ENCODE measurements at places on chromosomes 5 and 9.

GRCh38 chr5:125109816-125110215, 363.4 kb upstream of the ZNF608 start:
- no peak for DNase-seq

- DNase-seq, result no peak
Observed at GRCh38 chr5:16603295-16603694, 13.5 kb downstream of the RETREG1 start.

DNA sequence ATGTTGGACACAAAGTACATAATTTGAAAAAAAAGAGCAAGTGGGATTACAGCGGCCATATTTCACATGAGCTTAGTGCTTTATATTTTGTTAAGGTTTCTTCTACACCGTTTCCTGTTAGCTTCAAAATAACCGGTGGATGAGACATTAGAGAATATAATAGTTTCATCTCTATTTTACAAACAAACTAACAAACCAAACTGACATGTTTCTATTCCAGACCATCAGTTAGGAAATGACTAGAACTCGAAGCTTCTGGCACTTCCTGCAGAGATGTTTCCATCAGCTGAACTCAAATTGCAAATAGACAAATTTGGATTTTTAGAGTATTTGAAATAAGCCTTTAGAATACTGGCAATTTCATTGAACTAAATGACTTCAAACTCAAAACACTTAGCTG, 86.5 kb downstream of the MTRR start:
- DNase-seq, result no peak

DNA sequence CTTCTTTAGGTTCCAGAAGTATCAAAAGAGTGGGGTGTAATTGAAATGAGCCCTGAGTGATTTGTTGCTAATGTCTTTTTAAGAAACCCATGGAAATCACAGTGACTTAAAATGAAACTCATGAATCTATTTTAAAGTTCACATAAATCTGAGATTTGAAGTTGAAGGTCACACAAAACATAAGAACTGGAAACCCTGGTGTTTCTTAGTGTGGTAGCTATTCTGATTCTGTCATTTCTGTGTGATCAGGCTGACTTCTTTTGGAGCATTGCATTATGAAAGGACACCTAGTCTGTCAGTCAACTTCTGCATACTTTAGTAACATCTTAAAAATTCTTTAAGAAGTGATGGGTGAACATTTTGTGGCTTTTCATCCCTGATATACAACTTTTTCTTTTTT, 448.8 kb downstream of the TLE4 start:
- no peak for DNase-seq

GRCh38 chr5:77806213-77806843, 30.2 kb upstream of the TBCA start:
- no peak for DNase-seq

DNA sequence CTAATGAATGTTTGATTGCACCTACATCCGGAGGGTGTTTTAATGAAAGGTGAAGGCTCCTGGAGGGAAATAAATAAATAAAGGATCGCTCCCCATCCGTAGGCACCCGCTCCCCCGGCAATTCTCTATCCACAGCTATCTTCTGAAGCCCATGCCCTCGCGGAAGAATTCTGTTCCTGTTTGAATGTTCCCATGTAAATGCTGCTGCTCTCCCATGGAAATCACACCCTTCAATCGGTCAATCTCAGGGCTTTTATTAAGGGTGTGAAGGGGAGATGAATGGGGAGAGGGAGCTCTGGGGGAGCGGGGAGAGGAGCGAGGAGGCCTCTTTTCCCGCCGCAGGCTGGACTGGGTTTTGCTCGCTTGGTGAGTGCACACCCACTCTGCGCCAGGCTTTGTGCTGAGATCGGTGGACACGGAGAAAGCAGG, 21.1 kb upstream of the ARAP3 start:
- no peak for DNase-seq

DNA sequence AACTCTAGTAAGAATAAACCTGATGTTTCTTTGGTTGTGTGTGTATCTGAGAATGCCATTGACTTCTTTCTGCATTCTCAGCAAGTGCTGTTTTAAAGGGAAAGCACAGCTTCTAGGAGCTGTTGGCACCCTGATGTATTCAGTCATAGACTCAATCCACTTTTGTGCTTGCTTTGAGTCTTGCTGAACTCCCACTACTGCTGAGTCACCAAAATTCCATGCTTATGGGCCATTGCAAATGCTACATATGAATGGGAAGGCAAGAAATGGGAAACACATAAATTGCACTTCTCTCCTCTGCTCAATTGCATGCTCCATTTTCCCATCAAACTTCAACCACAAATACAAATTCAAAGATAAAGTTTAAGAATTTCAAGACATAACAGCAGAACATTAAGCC, 9.8 kb upstream of the FTMT start:
- DNase-seq, result no peak

Data from MCF 10A (cell line).